ENCODE measurements at places on chromosomes 11 and 22.
A peak's percentile ranks its signal among the peaks of the same experiment; 100 is the strongest.

- no peak for DNase-seq
Measured at GRCh38 chr11:72958791-72959190, 144.6 kb downstream of the ATG16L2 start.

DNA sequence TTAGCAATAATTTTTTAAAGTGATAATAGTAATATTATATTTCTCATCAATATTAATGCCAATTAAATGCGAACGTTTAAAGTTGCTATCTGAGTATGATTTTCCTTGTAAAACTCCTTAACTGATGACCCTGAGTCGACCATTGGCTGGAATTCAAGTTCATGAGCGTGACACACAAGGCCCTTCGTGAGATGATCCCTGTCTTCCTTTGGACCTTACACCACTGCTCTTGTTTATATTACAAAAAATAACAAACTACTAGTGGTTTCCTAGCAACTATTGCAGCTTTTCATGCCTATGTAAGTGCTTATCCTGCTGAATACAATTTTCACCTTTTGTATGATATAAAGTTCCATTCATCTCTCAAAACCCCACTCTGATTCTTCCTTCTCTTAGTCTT, 752.9 kb downstream of the CNTN5 start:
- no peak for DNase-seq

DNA sequence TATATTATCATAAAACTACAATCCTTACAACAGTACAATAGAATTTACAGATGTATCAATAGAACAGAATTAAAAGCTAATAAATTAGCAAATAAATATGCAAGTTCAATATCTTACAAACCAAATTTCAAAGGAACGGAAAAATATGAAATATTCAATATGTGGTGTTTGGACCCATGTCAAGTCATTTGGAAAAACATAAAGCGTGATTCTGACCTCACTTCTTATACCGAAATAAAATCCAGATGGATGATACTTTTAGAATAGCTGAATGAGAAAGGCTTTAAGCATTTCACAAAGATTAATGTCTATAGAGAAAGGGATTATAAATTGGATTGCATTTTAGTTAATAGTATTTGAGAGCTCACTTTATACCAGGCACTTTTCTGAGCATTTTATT, 92.8 kb upstream of the TEAD1 start:
- no peak for DNase-seq

GRCh38 chr11:20355221-20356219, 8.0 kb upstream of the HTATIP2 start:
- DNase-seq, result no peak

GRCh38 chr22:50346470-50346869, 3.3 kb downstream of the PPP6R2 start:
- no peak for DNase-seq

DNA sequence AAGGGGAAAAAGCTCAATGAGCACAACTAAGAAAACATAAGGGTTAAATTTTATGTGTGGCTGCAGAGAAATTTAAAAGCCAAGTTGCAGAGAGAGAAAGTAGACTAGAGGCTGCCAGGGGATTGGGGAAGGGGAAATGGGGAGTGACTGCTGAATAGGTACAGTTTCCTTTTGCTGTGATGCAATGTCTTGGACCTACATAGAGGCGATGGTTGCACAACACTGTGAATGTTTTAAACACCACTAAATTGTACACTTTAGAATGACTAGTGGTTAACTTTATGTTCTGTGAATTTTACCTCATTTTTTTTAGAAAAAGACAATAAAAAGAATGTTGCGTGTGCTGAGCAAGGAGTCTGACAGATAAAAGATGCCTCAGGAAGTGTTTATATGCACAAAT, 36.5 kb downstream of the TENM4 start:
- DNase-seq, result no peak

DNA sequence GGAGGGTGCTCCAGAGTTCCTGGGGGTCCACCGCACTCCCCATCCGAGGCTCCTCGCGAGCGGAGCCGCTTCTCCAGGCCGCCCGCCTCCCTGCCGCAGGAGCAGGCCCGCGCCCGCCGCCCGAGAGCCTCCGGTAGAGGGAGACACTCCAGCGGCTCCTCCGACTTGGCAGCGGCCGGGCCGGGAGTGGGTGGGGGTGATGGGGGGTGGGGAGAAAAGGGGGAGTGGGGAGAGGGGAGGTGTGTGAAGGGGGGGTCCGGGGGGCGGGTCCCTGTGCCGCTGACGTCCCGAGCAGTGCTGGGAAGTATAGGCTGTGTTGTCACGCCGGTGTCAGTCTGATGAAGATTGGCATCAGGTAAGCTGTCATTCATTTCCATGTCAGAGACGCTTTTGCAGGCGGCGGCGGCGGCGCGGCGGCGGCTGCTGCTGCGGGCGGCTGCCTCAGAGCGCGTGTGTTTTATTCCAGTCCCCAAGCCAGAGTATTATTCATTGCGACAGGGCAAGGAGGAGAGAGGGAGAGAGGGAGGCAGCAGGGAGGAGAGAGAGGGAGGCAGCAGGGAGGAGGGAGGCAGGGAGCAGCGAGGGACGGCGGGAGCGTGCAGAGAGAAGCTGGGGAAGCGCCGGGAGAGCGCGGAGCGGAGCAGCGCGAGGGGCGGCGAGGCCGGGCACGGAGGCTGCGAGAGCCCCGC, at the start of gene PKNOX2:
Gene PKNOX2, plus strand, starts transcription at position 330 of the 689 bp plus-strand sequence. CDS start 186,555 bp downstream, outside the sequence.
- peak; percentile 84 for DNase-seq

DNA sequence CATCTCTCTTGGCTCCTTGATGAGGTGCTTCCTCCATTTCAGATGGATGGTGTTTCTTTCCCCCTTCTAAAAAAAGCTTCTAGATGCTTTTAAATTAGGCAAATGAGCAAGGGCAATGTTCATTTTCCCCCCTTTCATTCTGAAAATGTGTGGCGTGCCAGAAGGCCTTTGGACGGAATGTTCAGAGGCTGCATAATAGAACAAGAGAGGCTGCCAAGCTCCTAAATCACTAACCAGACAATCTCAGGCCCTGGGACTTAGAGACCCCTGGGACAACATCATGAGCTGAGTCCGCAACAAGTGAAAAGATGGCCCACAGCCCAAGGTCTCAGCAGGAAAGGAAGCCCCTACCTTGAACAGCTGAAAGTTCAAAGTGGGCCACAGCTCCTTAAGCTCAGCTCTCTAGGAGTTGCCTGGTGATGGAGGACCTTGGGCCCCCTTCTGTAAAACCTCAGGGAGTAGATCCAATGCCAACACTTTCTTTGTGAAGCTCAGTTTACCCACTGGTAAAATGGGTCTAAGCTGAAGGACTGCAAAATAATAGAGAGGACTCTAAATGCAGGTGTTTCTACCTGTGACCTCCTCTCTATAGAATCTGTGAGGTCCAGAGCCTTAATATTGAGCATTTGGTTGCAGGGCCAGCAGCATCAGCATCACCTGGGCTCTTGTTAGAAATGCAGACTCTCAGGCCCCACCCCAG, 144.0 kb downstream of the FBXO7 start:
- no peak for DNase-seq

DNA sequence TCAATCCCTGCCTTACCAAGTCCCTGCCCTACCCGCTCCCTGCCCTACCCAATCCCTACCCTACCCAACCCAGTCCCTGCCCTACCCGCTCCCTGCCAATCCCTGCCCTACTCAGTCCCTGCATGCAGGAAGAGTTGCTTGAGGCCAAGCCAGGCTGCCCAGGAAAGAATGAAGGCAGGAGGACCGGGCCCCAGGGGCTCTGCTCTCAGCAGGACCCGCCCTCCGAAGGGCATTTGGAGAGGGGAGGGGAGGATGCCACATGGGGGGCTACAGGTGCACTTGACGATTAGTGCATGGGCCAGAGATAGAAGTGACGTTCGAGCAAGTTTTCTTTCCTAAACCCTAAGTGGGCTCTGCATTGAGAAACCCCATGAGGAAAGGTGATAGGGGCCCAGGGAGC, 581.2 kb downstream of the TBC1D22A start:
- DNase-seq, result no peak

DNA sequence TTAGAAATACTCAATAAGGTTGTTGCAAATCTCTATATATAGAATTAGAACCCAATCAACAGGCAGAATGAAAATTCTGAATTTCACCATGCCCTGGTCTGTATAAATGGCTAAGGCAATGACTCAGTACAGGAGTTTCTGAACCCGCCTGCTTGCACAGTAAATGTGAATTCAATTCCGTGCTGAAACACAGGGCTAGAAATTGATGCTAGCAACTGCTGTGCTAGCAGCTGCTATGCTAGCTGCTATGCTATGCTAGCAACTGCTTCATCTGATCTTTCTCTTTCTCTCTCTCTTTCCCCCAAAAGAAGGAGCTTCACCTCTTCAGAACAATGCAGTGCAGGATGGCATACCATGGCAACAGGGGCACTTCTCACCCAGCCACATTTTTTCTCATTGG, 9.7 kb upstream of the OR52J3 start:
- DNase-seq, result no peak

GRCh38 chr22:45948081-45948648, 28.8 kb downstream of the WNT7B start:
- DNase-seq, result no peak

DNA sequence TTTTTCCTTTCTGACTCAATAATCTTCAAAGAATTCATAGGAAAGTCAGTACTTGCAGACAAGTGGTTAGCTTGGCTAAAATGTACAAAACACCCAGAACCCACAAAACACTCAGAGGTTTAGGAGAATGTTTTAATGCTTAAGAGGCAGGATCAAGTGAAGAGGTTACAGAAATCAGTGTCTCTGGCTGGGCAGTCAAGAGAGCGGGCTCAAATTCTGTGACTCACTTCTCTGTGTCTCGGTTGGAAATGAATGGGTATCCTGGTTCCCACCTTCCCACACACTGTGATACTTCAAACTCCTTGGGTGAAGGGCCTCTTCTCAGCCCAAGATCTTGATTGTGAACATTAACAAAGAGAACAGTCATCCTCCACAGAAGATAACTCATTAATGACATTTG, 3.8 kb downstream of the MPEG1 start:
- DNase-seq, result no peak

DNA sequence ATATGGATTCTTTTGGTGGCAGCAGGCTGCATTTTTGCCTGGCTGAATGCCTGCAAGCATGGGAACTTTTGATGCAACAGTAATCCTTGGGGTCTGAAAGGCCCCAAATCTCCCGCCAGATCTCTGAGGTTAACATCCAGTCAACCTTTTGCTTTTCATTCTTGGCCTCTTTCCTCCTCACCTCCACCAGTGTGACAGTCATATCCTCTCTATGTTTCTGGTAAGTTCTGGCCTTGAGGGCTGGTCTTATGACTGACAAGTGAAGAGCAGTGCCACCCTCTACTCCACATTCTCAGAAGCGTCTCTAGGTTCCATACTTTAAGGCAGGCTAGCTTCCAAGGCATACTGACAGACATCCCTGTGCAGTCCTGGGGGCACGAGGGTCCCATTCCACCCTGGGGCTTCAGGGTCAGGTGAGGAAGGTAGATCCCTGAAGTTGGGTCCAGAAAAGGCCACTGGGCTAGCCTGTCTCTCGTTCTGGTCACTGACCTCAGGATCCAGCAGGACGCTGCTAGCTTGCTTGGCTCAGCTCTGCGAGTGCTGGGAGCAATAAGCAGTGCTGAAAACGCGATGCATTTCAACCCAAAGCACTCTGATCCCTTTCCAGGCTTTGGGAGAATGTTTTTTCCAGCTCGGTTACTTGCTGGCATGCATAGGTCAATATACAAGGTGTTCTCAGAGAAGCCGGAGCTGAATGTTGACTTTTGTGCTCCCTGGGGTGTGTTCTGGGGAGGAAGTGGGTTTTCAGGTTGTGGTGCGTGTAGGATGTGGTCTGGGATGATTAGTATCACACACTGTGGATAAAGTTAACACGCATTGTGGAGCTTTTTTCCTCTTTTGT, 75.2 kb downstream of the PTPRJ start:
- DNase-seq, result no peak

GRCh38 chr11:46682773-46683752, 17.4 kb downstream of the ARHGAP1 start:
- no peak for DNase-seq

DNA sequence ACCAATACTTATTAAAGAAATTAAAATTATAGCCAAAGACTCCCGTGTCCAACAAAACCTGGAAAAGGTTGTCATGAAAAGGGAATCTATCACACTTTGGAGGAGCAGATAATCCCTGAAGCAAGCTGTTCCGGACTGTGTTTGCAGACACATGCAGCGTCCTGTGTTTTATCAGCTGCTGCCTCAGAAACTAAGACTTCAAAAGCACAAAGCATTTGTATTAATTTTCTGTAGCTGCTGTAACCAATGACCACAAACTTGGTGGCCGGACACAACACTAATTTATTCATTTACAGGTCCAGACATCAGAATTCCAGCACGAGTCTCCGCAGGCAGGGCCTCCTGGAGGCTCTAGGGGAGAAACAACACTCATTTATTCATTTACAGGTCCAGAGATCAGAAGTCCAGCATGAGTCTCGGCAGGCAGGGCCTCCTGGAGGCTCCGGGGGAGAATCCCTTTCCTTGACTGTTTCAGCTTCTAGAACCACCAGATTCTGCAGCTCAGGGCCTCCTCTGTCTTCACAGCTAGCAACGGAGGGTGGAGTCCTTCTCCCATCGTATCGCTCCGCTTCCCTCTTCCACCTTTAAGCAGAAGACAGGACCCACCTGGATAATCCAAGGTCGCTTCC, 465.3 kb downstream of the BRD1 start:
- DNase-seq, result no peak

GRCh38 chr11:43381802-43382201, 23.1 kb downstream of the TTC17 start:
- no peak for DNase-seq

DNA sequence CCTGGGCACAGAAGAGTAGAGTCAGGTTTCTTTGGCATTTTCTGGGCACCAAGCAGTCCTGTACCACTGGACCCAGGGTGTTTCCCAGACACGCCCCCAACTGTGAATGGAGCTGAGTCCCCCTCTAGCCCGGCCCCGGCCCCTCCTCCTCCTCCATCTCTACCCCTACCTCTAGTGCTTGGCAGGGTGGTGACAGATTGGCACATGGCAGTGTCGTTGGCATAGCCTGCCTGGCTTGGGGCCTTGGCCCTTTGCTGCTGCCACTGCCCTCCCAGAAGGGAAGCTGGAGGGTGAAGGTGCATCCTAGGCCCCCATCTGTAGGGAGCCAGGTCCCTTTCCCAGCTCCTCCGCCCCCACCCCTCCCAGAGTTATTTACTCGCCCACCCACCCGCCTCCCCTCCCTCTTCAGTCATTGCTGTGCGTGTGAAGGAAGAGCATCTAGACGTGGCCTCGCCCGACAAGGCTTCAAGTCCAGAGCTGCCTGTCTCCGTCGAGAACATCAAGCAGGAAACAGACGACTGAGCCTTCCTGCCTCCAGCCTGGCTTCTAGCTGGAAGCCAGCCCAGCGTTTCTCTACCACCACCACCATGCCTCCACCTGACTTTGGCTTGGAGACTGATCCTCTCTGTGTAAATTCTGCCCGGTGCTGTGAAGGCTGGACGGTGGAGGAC, 10.9 kb downstream of the CHADL start:
- DNase-seq, result no peak

DNA sequence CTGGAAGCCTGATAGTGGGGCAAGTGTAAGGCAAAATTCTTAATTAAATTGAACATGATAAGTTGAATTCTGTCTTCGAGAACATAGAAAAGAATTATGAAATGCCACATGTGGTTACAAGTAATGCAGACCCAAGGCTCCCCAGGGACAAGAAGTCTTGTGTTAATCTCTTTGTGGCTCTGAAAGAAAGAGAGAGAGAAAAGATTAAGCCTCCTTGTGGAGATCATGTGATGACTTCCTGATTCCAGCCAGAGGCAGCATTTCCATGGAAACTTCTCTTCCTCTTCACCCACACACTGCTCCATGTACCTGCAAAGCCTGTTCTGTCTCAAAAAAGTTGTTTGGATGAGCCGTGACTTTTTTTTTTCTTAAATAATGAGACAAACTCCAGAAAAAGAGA, 1.9 kb upstream of the TYR start:
- no peak for DNase-seq

Measured in cardiac septum (tissue), 1 donor.